Osteocyte (in vitro differentiated cells): ENCODE measurements at places on chromosomes 2 and 18. TPM values are rescaled to one million over a fixed set of nuclear protein-coding genes. Genes with fewer than 3 reads are reported as not detected.
A peak's percentile ranks its signal among the peaks of the same experiment; 100 is the strongest.

DNA sequence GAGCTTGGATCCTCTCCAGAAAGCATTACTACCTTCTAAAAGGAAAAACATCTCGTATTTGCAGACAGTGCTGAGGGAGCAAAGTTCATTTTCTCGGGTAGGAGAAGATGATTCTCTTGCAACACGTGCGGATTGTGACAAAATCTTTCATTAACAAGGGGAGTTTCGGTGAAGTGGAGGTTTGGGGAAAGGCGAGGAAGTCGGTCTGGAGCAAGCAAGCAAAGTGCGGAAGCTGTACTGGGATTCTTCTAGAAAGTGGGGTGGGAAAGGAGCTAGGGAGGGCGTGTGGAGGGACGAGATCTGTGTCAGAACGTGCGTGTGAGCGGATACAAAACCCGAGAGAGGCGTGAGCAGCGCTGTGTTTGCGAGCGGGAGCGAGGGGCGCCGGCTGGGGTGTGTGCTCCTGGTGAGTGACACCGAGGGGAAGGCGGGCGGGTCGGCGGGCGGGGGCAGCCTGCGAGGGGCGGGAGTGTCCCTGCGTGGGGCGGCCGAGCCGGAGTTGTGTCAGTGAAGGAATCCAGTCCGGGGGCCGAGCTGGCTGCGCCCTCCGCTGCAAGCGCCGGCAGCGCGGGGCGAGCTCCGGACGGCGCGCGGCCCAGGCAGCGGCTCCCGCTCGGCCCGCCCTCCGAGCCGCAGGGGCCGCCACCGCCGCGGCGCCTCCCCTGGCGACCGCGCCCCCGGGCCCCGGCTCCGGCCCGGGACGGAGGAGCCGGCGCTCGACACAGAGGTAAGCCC lies at the start of gene SPATS2L:
TSS of gene SPATS2L (plus strand) at position 498 of the 735 bp plus-strand sequence. CDS start 82,552 bp downstream, outside the sequence.
- H3K4me1 ChIP-seq, result peaks cover 49% of the 10 kb centered on the region
- no peaks in the 10 kb centered on the region for H3K36me3 ChIP-seq
- peak within 1 kb of the TSS; percentile 88 for H3K27ac ChIP-seq
- H3K4me3 ChIP-seq, result peak within 1 kb of the TSS; percentile 82
- DNase-seq, result peak; percentile 90
- no peaks in the 10 kb centered on the region for H3K27me3 ChIP-seq

Gene ARHGEF33
- total RNA-seq, result 0.48 and 0.65 TPM in 2 replicates

GRCh38 chr2:147649286-147649685 lies 195.5 kb upstream of the ACVR2A start:
- H3K27ac ChIP-seq, result no peak overlapping the region
- H3K36me3 ChIP-seq, result no peaks in the 10 kb centered on the region
- H3K4me3 ChIP-seq, result no peak overlapping the region
- no peaks in the 10 kb centered on the region for H3K27me3 ChIP-seq
- H3K4me1 ChIP-seq, result peaks cover 16% of the 10 kb centered on the region

DNA sequence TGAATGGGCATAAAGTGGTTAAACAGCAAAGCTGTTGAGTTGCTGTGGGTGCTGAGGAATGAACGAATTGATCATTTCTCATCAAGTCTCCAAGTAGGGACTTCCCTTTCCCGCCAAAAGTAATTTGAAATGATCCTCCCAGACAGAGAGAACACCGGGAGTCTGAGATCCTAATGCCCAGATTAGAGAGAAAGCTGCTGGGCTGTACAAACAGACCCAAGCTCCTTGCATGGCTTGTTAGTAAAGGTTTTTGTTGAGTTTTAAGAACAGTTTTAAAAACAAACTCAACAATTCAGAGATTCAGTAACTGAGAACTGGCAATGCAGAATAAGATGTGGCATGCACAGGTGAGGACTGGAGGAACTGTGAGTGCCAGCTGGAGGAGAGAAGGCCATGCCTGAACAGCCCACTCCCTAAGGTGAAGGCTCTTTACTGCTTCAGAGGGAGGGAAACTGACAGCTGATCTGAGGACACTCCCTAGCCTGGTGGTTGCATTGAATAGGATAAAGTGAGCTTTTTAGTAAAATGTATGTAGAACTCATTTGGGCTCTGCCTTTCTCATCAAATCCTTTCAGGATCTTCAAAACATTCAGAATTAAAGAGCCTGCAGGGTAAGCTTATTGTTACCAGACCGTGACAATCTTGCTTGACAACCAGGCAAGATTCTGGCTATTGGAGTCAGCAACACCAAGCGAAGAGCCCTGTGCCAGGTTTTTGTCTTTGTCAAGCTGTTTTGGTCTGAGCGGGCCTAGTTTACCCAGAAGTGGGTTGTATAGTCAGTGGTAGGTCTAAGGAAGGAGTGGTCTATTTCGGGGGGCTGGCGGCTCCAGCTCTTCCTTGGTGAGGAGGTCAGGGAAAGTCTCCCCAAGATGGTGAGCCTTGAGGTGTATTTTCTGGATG lies 63.2 kb upstream of the IGFBP5 start:
- no peak for DNase-seq
- H3K27ac ChIP-seq, result no peak overlapping the region
- peaks cover 33% of the 10 kb centered on the region for H3K27me3 ChIP-seq
- H3K36me3 ChIP-seq, result no peaks in the 10 kb centered on the region
- H3K4me3 ChIP-seq, result no peak overlapping the region

DNA sequence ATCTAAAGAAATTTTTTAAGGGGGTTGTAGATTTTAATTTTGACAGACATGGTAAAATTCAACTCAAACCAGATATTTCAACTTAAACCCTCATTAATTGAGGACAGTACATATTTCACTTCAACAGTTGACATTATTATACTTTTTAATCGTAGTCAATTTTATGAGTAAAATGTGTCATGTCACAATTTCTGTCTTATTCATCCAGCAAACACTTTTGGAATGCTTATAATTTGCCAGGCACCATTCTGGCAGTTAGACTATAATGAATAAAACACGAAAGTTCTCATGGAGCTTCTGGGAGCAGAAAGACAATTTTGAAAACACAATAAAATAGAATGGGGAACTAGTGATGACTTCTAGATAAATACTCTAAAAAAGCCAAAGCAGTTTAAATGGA lies 1094.8 kb downstream of the SUCLG1 start:
- peaks cover 1% of the 10 kb centered on the region for H3K4me1 ChIP-seq
- H3K27me3 ChIP-seq, result no peaks in the 10 kb centered on the region
- no peak overlapping the region for H3K27ac ChIP-seq
- DNase-seq, result no peak
- no peak overlapping the region for H3K4me3 ChIP-seq

DNA sequence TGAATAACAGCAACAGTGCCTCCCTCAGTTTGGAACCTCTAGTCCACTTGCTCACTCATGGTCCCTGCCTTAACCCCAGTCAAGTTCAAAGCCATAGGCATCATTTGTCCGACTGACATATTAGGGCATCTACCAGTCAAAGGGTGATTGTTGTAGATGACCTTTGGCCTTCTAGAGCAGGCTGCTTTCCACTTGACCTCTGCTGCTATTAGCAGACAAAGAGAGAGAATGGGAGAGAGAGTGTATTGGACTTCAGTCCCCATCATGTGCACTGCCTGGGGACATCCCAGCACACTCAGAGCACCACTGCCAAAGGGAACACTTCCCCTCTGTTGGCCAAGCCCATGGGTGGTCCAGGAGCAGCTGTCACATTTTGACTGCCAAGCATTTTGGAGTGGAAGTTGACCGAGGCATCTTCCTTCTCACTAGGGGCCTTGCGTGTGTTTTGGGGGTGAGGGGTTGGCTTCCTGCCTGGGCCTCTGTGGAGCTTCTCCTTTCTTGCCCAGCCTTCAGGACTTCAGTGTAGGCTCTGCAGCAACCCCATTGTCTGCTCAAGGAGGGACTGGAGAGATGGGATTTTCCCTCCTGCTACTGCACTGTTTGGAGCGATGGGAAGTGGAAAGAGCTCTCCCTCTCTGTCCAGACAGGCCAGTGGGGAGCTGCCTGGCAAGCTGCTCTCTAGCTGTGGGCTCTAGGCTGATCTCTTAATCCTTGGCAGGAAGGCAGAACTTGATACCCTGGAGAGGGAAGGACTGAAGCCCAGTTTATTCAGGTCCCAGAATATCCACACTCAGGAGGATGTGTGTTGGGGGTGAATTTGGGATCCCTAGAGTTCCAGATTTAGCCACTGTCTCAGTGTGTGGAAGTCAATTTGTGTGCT lies 68.1 kb downstream of the TMEM247 start:
- H3K4me1 ChIP-seq, result peaks cover 31% of the 10 kb centered on the region
- no peak for DNase-seq
- peaks cover 20% of the 10 kb centered on the region for H3K36me3 ChIP-seq
- H3K27me3 ChIP-seq, result no peaks in the 10 kb centered on the region

Gene GRHL1
- 0.32 and 0.81 TPM in 2 replicates for total RNA-seq
